Iris pigment epithelial cell (primary cell): ENCODE measurements at places on chromosomes 7 and 10.
A peak's percentile ranks its signal among the peaks of the same experiment; 100 is the strongest.

- peak; percentile 70 for DNase-seq
Measured at GRCh38 chr10:102119417-102120141, 589 bp downstream of the LDB1 start.

DNA sequence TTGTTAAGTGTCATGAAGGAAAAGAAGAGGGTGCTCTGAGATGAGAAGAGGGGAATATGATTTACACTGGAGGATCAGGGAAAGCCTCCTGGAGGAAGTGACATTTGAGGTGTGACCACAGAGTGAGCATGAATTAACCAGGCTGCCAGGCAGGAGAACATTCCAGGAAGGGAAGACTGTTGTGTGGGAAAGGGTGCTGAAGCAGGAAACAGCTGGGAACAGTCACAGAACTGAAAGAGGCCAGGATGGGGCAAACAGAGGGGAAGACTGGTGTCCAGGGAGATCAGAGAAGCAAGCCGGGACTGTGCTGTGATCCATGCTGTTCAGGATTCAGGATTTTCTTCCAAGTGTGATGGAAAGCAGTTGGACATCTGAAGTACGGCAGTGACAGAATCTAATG lies 14.9 kb downstream of the HIPK2 start:
- peak; percentile 52 for DNase-seq

- no peak for DNase-seq
Measured at GRCh38 chr7:81158189-81158588, 239.3 kb upstream of the SEMA3C start.

GRCh38 chr10:104487794-104488438 lies 134.3 kb downstream of the CFAP58 start:
- no peak for DNase-seq

DNA sequence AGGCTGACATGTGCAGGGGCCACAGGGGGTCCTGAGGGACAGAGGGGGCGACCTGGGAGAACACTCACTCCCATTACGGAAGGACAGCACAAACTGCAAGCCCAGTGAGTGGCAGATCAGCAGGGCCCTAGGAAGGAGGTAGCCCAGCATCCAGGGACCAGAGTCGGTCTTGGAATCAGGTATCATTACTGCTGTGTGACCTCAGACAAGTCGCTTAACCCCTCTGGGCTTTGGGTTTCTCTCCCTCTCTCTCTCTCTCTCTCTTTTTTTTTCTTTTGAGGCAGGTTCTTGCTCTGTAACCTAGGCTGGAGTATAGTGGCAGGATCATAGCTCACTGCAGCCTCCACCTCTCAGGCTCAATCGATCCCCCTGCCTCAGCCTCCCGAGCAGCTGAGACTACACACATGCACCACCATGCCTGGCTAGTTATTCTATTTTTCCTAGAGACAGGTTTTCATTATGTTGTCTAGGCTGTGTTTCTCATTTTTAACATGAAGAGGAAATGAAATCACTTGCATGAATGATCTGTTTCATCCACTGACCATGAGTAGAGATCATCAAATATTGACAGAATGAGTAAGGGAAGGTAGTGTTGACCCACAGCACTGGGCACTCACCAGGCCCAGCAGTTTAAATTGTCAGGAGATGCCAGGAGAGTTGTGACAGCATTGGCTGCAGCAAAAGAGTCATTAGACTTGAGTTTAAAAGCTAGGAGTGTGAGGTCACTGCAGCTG lies 49.4 kb downstream of the BUB3 start:
- DNase-seq = no peak

DNA sequence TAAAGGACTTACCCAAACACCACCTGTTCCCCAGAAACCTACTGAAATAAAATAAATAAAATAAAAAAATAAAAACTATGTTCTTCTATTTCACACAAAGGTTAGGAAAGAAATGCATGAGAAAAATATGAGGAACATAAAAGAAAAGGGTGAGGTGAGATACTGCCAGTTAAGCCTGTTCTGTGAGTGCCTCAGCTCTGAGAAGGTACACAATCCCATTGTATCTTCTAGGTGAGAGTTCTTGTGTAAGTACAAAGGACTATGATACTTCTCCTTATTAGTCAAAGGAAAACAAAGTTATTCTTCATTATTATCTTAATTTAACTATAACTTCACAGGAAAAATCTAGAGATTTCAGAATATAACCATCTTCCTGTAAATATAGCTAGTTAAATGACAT lies 86.0 kb downstream of the ATE1 start:
- DNase-seq = no peak

DNA sequence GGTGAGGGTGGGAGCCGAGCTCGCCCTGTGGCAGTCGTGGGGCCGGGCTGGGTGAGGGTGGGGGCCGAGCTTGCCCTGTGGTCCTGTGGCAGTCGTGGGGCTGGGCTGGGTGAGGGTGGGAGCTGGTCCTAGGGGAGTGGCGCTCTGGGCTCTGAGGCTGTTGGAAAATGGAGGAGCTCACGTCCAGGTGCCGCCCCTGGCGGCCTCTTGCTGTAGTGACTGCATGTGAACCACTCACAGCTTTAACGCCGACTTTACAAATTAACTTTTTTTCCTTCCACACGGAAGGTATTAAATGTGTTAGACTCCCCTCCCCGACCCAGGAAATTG lies 312.6 kb downstream of the WDR37 start:
- DNase-seq = peak; percentile 7

DNA sequence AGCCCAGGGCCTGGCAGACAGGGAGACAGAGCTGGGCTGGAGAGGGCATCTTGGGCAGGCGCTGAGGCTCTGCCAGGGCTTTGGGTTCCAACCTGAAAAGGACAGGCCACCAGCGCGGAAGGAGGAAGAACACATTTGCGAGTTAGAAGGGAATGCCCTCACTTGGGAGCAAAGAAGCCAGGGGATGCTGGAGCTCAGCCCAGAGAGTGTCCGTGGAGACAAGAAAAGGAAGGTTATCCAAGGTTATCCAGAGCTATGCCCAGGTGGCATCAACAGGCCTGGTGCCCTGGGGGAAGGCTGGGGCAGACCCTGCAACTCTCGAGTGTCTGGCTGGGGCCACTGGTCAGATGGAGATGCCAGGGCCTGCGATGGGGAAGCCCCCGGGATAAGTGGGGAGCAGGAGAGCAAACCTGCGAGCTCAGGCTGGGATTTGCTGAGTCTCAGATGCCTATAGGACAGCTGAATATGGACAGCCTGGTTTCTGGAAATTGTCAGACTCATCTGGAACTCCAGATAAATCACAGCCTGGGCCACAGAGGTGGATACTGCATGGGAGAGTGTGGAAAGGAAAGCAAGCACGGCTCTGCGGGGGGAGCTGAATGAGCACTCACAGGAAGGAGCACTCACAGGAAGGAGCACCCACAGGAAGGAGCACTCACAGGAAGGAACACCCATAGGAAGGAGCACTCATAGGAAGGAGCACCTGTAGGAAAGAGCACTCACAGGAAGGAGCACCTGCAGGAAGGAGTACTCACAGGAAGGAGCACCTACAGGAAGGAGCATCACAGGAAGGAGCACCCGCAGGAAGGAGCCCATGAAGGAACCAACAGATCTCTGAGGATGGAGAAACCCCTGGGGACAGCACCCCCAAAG lies 152.1 kb downstream of the ADAM12 start:
- DNase-seq = no peak

DNA sequence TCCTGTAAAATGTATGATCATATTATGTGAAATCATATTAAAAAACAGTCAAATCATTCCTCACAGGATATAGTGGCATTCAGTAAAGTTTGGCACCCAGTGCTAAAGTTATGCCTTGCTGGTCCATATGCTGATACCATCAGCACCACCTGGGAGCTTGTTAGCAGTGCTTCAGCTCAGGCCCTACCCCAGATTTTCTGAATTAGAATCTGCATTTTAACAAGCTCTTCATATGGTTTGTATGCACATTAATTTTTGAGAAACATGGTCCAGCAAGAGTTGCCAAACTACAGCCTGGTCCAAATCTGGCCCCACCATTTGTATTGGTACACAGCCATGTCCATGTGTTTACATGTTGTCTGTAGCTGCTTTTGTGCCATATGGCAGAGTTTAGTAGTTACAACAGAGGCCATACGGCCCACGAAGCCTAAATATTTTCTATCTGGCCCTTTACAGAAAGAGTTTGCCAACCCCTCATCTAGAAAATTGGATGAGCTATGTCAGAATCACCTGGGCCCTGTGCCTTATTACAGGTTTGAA lies 30.1 kb downstream of the RAB18 start:
- no peak for DNase-seq

DNA sequence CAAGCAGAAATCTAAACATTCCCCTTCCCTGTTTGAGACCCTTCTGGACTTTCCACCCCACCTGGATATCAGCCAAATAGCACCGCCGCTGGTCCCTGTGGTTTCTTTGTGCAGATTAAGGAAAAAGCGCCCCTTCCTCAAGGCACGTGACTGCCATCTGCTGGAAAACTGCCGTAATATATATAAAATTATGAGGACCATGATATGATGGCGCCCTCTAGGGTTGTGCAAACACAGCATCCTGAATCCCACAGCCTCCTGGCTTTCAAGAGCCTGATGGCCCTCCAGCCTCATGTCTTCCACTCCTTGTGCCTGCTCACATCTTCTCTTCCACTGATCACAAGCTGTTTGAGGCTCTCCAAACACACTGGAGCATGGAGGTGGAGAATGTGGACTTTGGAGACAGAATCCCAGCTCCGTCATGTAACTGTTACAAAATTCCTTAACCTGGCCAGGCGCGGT lies 121.3 kb downstream of the MYL10 start:
- DNase-seq = peak; percentile 16

DNA sequence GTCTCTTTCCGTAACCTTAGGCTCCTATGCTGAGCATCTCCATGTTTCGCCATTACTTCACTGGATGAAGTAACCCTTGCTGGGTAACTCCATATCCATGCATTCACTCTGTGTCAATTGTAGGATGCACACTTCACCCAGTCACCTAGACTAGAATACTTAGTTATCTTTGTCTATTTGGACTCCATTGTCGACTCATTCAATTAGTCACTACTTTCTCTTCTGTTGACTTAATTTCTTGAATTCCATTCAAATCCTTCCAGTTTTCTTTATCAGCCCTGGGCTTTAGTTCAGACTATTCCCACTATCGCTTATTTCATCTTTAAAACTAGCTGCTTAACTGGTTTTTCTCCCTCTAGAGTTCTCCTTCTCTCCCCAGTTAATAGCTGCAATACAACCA lies 111.3 kb upstream of the TNS3 start:
- DNase-seq = peak; percentile 47

DNA sequence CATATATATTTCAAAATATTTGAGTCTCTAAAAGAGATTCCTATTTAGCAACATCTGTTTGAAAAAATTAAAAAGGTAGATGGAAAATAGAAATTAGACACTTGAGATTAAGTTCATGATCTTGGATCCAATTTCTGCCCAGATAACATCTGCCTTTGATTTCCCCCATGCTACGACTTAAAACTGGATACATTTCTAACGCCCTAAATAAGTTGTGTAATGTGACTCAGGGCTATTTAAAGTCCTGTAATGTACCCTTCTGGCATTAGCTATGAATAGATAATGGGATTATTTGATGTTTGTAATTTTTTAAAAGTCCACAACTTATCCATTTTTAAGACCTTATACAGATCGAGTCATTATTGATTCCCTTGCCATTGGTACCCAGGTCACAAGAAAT lies 23.4 kb downstream of the CFAP43 start:
- DNase-seq = no peak

DNA sequence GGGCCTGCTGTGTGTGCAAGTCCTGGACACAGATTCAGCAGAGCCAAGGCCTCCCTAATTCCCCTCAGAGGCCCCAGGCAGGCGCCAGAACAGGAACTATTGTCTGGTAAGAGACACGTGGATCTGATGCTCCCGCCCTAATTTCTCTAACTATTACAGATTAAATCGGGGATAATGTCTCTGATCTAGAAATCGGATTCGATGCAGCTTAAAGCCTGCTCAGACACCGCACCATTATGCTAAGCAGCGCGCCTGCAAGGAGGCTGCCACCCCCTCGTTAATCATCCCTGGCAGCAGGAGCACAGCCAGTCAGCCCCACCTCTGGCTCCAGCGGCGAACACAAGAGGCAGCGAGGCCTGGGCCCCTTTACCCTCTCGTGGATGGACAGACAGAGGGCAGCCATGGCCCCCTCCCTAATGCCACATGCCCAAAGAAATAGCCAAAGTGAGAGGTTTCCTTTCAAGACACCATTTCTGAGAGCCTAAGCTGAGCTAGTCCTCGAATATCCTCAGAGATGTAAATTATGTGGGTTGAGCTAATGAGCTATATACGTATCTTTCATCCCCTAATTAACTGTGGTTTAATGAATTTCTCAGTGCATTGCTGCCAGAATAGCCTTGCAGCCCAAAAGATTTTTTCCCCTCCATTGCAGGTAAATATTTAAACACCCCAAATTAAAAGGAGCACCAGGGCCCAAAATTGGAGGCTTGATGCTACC lies 122.1 kb downstream of the GRID1 start:
- no peak for DNase-seq
